ENCODE measurements at places on chromosomes 3 and 15.
A peak's percentile ranks its signal among the peaks of the same experiment; 100 is the strongest.

GRCh38 chr3:108818404-108818803 is 4.2 kb upstream of the TRAT1 start:
- peak; percentile 34 for DNase-seq

DNA sequence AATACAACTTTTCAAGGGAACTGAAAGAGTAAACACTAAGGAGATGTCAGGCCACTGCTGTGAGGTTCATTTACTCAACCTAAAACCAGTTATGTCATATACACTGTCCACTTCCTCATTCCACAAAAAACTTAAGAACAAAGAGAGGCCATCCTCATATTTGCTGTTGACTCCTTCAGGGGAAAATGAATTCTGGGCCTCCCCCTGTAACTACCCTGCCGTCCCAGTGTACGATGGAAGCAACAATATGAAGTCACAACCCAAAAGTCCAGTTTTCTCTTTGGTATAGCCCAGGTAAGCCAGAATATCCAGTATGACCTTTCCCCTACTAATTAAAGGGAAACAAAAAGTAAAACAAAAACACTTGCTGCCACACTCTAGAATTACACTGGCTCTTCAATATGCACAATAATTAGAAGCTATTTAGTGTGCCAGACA is 16.2 kb downstream of the CEP152 start:
- peak; percentile 36 for DNase-seq

- peak; percentile 90 for DNase-seq
These were observed 31.9 kb downstream of the SH3BP5 start for GRCh38 chr3:15300323-15301078.

DNA sequence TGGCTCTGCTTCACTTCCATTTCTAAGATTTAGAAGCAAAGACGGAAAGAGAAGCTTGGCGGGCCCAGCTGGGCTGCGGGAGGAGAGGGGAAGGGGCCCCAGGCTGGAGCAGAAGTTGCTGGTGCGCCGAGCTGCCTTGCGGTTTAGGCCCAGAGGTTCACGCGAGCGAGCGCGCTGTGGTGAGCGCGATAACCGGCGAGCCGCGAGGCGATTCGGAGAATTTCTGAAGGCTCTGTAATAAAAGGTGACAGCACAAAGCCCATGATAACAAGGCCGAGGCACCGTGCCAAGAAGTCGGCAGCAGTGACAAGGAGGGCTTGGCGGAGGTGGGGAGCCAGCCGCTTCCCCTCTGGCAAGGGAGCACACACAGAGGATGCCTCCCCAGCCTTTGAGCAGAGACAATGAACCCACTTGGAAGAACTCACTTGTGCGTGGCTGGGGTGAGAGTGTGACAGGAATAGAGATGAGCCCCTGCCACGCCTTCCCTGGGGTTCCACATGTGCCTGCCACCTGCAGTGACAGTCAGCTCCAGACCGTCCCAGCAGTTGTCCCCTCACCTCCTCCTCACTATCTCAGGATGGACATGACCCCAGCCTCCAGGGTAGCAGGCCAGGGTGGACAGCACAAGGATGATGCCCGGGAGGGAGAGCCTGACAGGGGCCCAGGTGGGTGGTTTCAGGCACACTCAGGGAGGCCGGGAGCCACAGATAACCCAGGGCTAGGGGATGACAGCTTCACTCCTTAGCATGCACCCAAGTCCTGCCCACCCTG is 315.2 kb downstream of the UACA start:
- DNase-seq: no peak

DNA sequence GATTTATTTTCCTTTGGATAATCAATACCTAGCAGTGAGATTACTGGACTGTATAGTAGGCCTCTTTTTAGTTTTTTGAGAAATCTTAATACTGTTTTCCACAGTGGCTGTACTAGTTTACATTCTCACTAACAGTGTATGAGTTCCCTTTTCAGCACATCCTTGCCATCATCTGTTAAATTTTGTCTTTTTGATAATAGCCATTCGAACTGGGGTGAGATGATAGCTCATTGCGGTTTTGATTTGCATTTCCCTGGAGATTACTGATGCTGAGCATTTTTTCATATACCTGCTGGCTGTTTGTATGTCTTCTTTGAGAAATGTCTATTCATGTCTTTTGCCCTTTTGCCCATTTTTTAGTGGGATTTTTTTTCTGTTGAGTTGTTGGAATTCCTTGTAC is 210.8 kb downstream of the CGGBP1 start:
- DNase-seq: no peak

DNA sequence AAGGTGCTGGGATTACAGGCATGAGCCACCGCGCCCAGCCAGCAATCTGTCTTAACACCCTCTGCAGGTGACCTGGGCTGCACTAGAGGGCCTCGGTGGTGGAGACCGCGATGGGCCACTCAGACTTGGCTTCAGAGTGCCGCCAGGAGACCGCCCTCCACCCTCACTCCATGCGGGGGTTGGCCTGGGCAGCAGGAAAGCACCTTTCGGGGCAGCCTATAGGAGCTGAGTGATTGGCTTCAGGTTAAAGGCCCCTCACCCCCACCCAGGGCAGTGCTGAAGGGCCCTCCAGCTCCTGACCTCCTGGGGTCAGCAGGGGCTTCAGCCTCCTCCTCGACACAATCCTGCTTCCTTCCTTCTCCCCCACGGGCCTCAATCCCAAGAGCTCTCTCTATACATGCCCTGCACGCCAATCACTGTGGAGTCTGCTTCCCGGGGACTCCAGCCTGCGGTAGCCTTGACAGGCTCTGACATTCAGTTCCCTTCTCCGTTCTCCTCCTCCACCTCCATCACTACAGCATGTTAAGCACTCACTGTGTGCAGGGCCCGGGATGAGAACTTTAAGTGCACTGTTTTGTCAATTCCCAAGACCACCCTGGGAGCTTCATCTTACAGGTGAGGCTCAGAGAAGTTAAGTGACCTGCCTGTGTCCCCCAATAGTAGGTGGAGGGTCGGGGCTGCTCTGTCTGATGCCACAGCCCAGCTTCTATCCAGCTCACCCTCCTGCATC is 225.3 kb downstream of the XXYLT1 start:
- DNase-seq: no peak

DNA sequence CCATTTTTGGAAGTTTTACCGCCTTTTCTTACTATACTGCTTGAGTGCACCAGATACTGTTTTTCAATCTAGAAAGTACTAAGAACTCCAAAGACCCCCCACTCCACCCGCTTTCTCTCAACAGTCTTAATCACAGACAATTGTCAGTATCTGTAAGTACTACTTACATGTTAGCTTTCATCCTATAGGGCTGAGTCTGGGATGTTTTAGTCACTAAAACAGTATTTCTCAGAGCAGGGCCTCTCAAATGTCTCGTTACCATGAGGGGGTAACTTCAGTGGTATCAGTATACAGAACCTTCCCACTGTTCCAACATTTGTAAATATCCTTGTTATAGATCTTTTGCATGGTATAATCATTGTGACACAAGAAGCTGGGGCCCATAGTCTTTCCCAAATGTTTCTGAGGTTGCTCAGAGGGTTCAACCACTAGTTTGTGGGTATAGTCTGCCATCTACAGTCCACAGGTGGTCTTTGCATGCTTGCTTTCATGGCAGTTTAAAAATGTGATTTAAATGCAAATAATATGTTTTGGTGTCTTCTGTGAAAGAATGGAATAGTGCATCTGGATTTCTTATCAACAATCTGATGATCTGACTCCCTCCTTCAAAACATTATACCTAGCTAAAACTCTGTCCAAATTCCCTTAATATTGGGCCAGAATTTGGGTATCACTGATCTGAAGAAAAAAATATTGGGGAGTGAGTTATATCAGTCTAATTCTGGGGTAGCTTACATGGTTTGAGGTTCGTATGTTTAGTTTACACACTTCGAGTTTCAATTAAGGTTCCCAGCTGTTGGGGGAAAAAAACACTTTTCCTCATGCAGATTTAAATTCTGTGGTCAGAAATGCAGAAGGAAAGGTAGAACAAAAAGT is 18.0 kb upstream of the DNAJC13 start:
- DNase-seq: peak; percentile 61

DNA sequence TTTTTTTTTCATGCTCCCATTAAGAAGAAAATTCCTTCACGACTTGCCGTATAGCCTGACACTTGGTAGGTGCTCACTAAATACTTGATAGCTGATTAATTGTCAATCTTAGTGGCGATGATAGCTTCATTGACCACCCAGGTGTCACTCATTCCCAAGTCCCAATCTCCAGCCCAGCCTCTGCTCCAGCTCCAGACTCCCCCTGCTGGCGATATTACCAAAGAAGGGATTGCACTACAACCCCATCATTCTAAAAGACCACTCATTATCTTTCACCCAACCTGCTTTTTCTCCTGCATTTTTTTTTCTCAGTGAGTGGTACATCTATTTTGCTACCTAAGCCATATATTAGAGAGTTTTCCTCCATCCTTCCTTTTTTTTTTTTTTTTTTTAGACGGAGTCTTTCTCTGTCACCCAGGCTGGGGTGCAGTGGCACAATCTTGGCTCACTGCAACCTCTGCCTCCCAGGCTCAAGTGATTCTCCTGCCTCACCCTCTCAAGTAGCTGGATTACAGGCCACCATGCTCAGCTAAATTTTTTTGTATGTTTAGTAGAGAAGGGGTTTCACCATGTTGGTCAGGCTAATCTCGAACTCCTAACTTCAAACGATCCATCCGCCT is 19.5 kb upstream of the COMMD2 start:
- DNase-seq: peak; percentile 50

DNA sequence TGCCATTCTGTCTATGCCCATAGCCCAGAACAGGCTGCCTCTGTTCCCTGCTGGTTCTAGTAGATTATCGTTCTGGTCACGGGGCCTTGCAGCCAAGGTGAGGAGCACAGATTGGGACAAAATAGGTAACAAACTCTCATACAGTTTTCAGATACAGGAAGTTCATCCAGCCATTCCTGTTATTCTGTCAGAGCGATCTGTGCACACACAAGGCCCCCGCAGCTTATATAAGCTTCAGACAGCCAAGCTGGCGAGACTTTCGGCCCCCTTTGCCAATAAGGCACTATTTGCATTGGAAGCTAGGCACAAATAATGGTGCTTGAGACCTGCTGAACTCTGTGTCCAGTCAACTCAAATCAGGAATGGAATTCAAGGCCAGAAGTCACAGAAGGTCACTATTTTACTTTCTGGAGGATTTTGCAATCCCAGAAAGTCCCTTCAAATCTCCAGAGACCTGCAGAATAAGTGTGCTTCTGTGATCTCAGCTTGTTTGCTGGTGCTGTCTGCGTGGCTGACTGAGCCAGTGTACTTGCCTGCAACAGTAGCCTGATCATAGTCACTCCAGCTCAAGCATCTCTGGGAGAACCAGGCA is 69.4 kb downstream of the BFSP2 start:
- peak; percentile 24 for DNase-seq

DNA sequence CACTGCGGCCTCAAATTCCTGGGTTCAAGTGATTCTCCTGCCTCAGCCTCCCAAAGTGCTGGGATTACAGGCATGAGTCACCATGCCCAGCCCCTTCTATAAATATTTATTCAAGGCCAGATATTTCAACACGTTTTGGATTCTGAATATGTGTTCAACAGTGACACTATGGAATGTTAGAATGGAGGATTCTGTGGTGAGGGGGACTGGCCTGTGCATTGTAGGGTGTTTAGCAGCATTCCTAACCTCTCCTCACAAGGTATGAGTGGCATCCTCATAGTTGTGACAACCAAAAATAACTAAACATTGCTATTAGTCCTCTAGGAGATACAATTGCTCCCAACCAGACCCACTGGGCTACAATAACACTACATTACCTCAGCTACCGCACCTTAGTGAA is 104.0 kb upstream of the ATP10A start:
- peak; percentile 6 for DNase-seq

DNA sequence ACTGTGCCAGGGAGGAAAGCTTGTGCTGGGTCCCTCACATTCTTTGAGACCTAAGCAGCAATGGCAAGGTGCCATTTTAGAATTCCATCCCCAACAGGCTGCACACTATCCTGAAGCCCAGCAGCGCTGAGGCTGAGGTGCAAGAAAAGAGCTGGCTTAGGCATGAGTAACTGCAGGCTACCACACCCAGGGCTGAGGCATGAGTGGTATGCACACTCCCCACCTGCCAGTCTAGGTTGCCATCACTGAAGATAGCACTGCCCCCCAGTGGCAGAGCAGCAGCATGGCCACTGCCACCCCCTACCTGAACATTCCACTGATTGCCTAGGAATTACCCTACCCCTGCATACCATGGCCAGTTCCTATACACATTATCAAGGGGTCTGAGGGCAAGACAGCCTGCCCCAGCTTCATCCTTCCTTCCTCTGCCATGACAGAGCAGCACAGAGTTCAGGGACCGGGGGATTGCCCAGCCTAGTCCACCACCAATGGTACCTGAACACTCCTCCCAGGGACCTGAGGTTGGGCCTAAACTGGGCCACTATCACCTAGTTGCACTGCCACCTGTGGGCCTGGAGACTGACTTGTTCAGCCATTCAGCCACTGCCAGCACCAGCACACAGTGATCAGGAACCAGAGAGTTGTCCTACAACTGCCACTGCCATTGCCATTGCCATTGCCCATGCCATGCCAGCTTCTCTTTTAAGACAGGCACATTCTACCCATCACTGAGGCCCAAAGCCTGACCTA is 129.8 kb downstream of the SATB1 start:
- peak; percentile 77 for DNase-seq

DNA sequence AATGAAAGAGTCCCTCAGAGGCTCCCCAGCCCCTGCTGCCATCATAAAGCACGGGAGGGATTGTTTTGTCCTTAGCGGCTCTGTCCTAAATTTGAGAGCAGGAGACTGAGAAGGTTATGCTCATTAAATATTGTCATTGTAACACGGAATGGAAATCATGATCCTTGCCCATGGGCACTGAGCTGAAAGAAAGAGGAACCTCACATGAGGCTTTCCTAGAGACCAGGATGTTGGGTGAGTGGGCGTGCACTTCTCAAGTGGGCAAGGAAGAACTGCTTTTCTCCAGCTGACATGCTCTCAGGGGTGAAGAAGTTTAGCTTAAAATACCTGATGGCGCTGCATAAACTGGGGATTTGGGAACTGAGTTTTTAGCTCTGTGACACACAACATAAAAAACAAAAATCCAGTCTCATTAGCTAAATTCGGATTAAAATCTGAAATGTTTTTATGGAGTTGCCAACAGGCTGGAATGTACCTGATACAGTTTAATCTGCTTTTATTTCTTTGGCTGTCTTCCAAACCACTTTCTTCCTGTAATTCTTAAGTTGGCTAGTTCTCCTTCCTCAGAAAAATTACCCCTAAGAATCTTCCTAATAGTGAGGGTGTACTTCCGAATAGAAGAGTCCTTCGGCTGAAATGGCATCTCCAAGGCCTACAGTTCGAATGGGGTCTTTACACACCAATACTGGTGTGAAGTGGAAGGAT is 31.7 kb downstream of the ADPGK start:
- no peak for DNase-seq

DNA sequence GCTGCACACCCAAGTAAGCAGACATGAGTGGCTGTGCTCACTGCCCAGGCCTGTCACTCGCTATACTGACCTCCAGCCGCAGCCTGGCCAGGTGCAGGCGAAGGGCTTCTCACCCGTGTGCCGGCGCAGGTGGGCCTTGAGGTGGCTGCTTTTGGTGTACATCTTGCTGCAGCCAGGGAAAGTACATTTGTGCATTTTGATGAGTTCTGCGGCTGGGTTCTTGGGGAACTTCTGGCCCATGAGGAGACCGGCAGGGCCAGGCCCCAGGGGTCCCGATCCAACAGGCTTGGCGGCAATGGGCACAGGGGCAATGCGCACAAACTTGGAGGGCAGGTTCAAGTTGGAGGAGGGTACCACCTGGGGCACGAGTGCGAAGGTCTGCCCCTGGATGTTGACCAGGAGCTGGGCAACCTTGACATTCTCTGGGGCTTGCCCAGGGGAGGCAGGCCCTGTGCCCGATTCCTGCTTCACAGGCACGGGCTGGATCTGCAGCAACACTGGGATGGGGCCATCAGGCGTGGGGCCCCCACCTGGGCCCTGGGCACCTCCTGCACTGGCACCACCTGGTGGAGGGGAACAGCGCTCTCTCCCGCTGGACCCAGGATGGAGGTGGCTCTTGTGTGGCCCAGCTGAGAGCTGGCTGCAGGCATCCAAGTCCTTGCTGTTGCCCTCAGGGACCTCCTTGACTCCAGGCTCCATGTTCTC is 5.3 kb downstream of the KLF15 start:
- no peak for DNase-seq
